ENCODE measurements at places on chromosomes 16 and 17.

GRCh38 chr16:72092832-72093447, 480 bp downstream of the TXNL4B start:
- DNase-seq = peak; percentile 73

GRCh38 chr16:3954411-3954921, 74.0 kb upstream of the CREBBP start:
- DNase-seq = no peak

- DNase-seq = no peak
Measured at GRCh38 chr16:68090130-68090529, 5.0 kb downstream of the NFATC3 start.

DNA sequence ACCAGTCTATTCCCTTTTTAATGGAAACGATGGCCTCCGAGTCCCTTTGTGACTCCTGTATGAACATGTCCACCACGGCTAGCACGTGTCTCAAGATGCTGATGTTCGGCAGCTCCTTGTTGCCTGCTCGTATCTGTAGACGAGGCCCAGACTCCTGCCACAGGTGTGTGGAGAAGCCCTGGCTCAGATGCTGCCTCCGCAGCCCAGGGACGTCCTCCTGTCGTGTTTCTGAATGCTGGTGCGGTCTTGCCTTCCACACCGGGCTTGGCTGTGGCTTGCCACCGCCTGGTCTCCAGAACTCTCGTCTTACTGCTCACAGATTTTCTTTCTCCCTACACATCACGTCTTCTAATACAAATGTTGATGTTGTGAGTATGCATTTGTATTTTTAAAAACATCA, 17.0 kb downstream of the FOXF1 start:
- DNase-seq = no peak

GRCh38 chr16:74673876-74674275, 7.2 kb upstream of the RFWD3 start:
- no peak for DNase-seq

DNA sequence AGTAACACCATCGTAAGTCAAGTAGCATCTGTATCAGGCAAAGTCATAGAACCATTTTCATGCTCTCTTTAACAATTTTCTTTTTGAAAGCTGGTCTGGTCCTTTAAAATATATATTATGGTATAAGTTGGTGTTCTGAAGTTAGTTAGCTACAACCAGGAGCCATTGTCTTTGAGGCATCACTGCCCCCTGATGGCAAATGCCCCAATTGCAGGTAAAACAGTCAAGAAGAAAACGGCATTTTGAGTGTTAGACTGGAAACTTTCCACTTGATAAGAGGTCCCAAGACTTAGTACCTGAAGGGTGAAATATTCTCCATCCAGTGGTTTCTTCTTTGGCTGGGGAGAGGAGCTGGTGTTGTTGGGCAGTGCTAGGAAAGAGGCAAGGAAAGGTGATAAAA, 14.1 kb downstream of the TP53 start:
- DNase-seq = no peak

DNA sequence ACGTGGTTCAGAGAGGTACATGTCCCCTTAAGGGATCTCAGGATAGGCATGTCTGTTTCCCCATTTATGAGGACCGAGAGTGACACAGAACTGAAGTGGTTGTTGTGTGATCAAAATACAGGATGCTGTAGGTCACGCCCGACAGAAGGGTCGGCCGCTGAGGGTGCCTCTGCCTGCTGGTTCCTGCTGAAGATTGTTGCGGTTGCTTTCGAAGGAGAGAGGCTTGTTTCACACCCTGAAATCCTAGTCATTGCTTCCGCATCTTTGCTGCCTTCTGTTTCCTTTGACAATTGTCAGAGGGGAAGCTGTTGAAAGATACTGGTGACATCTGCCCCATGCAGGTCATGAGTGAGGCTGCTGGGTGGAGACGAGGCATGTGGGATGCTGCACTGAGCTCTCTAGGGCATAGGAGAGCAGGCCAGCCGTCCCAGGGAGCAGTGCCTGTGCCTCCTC, 3.8 kb upstream of the NAT9 start:
- DNase-seq = no peak

- DNase-seq = no peak
Measured at GRCh38 chr16:30478766-30479478, 6.4 kb downstream of the ITGAL start.

- no peak for DNase-seq
Measured at GRCh38 chr17:323181-323580, 29.4 kb downstream of the RPH3AL start.

DNA sequence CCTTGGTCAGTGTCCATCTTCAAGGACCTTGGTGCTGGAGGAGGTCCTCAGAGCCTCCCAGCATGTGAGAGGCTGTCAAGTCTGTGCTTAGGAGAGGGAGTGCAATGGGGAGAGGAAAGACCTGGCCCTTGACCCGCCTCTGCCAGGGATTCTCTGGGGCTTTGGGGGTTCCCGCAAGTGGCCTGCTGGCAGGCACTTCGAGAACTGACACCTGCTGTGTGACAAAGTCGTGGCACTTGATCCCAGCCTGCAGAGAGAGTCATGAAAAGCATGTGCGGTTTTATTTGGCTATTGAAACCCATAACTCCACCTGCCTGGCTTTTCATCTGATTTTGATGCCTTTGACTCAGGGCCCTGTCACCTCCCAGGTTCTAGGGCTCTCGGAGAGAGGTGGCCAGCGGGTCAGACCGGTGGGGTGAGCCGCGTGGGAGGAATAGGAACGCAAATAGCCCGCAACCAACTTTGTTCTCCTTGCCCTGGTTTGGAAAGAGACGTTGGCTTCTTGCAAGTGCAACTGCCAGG, 42.8 kb upstream of the GSE1 start:
- no peak for DNase-seq

DNA sequence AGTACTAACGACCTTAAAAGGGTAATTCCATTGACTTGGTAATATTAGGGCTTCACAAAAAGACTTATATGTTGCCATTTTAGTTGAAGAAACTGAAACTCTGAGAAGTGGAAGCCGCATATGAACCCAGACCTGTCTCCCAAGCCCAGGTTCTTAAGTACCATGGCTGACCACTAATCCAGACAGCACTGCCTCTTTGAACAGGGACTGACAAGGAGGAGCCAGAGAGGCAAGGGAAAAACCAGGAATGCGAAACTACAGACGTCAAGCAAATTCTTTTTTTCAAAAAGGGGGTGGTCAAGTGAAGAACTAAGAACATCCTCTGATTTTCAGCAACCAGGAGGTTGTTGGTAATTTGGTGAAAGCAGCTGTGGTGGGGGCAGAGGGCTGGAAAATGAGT, 15.2 kb downstream of the CYB5D1 start:
- DNase-seq = no peak

GRCh38 chr16:57826052-57826451, 23.8 kb upstream of the KIFC3 start:
- no peak for DNase-seq

GRCh38 chr16:89525146-89525913, 17.1 kb downstream of the SPG7 start:
- no peak for DNase-seq

GRCh38 chr17:10046786-10047785, 142.0 kb upstream of the RCVRN start:
- no peak for DNase-seq

- peak; percentile 83 for DNase-seq
Measured at GRCh38 chr16:51648526-51648925, 497.5 kb upstream of the SALL1 start.

DNA sequence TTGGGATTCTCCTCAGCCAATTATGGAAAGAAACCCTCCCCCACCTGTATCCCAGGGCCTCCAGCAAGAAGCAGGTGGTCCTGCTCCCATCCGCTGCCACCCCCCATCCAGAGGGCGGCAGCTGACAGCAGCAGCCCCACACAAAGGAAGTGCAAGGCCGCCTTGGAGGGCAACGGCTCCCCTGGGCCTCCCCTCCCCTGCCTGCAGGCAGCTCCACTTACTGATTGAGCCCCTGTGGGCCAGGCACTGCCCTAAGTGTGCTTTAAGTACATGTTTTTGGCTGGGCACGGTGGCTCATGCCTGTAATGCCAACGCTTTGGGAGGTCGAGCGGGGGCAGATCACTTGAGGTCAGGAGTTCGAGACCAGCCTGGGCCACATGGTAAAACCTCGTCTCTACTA, 257.6 kb downstream of the PARN start:
- no peak for DNase-seq

GRCh38 chr17:68302666-68303065, 11.4 kb downstream of the ARSG start:
- DNase-seq = no peak

All from astrocyte (in vitro differentiated cells and primary cell).